HFFc6 (cell line): ENCODE measurements at places on chromosomes 12 and 14.

DNA sequence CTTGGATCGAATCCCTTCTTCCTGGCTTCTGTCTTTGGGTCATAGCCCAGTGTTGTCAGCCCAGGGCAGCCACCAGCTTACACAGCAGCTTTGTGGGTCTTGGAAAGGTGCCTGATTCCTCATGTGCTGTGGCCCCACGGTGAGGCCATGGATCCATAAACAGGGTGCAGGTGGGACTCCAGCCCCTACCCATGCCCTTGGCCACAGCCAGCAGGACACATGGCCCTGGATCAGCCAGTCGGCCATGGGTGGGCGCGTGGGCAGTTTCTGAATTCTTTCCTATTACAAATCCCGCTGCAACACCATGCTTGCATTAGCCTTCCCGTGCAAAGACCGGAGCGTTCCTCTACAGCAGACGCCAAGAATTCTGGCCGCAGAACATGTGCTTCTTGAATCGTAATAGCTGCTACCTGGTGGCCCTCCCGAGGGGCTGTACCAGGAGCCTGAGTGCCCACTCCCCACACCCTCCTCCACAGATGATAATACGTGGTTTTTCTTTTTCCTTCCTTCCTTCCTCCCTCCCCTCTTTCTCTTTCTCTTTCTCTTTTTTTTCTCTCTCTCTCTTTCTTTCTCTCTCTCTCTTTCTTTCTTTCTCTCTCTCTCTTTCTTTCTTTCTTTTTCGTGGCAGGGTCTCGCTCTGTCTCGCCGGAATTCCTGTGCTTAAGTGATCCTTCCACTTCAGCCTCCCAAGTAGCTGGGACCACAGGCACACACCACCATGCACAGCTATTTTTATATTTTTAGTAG lies 2.9 kb upstream of the MMP17 start:
- peaks cover 15% of the 10 kb centered on the region for H3K27me3 ChIP-seq
- peaks cover 10% of the 10 kb centered on the region for H3K4me1 ChIP-seq
- H3K36me3 ChIP-seq: no peaks in the 10 kb centered on the region
- H3K27ac ChIP-seq: no peak overlapping the region
- DNase-seq: no peak

- H3K36me3 ChIP-seq: peaks cover 14% of the 10 kb centered on the region
- H3K27me3 ChIP-seq: peaks cover 3% of the 10 kb centered on the region; the same call in 1 of the 2 replicates
- peaks cover 64% of the 10 kb centered on the region for H3K4me1 ChIP-seq
- DNase-seq: peak; percentile 25
- H3K27ac ChIP-seq: peak overlapping the region; percentile 99
Observed at GRCh38 chr12:108560321-108560721, 652 bp downstream of the SART3 start.

DNA sequence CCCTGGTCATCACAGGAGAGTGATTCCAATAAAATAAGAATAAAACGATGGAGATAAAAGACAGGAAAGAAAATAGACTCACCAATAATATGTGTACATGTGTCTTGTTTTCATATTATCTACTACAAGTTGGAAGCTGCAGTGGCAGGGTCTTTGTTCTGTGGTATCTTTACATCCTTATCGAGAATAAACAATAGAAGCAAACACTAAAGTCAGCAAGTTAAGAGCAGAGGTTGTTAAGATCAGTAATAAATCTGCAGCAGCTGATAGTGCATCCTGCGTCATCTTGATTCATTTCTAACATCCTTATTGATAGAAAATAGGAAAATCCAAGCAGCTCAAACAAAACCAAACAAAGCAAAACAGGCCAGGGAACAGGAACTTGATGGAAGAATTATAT lies 107.4 kb downstream of the RPS29 start:
- DNase-seq: no peak
- H3K4me3 ChIP-seq: no peak overlapping the region

GRCh38 chr12:110744601-110745264 lies 2.0 kb upstream of the PPP1CC start:
- DNase-seq: no peak
- peak overlapping the region; percentile 60; the same call in 1 of the 2 replicates for H3K27ac ChIP-seq
- H3K36me3 ChIP-seq: peaks cover 12% of the 10 kb centered on the region
- H3K4me1 ChIP-seq: peaks cover 47% of the 10 kb centered on the region
- H3K27me3 ChIP-seq: no peaks in the 10 kb centered on the region
- H3K4me3 ChIP-seq: peak overlapping the region; percentile 100; the same call in 1 of the 2 replicates

- DNase-seq: no peak
- H3K4me3 ChIP-seq: peak overlapping the region; percentile 65
- 0 out of 2 replicates have a peak, but pooled peaks cover 4% of the 10 kb centered on the region for H3K36me3 ChIP-seq
- H3K4me1 ChIP-seq: peaks cover 12% of the 10 kb centered on the region
- H3K27ac ChIP-seq: no peak overlapping the region
- H3K27me3 ChIP-seq: peaks cover 26% of the 10 kb centered on the region
Observed at GRCh38 chr12:123149088-123149487, 1.8 kb downstream of the PITPNM2 start.

GRCh38 chr12:21276826-21277225 lies 57.9 kb downstream of the SLCO1A2 start:
- DNase-seq: no peak
- no peak overlapping the region for H3K27ac ChIP-seq
- H3K27me3 ChIP-seq: no peaks in the 10 kb centered on the region
- H3K4me3 ChIP-seq: no peak overlapping the region
- H3K36me3 ChIP-seq: no peaks in the 10 kb centered on the region
- no peaks in the 10 kb centered on the region for H3K4me1 ChIP-seq

GRCh38 chr14:76756371-76756750 lies 4.9 kb upstream of the VASH1 start:
- H3K36me3 ChIP-seq: no peaks in the 10 kb centered on the region
- peaks cover 21% of the 10 kb centered on the region for H3K27me3 ChIP-seq
- H3K4me3 ChIP-seq: no peak overlapping the region
- peaks cover 5% of the 10 kb centered on the region; the same call in 1 of the 2 replicates for H3K4me1 ChIP-seq
- DNase-seq: no peak
- no peak overlapping the region for H3K27ac ChIP-seq

DNA sequence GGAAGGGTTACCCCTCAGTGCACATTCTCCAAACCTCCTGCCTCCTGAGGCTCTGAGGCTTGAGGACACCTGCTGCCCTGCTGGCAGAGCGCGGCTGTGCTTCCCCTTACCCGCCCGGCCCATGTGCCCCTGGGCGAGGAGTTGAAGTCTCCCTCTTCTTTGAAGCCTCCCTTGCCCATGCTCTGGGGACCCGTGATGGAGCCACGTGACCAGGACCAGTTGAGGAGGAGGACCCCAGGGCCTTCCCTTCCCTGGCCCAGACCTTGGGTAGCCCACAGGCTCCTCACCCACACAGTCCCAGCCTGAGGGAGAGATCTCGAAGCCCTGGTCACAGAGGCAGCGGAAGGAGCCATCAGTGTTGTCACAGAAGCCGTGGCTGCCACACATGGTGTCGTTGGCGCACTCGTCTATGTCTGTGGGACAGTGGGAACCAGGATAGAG lies 12.9 kb downstream of the ISCA2 start:
- peaks cover 12% of the 10 kb centered on the region for H3K4me1 ChIP-seq
- no peak overlapping the region for H3K27ac ChIP-seq
- H3K4me3 ChIP-seq: no peak overlapping the region
- no peaks in the 10 kb centered on the region; the same call in 1 of the 2 replicates for H3K36me3 ChIP-seq
- no peak for DNase-seq

DNA sequence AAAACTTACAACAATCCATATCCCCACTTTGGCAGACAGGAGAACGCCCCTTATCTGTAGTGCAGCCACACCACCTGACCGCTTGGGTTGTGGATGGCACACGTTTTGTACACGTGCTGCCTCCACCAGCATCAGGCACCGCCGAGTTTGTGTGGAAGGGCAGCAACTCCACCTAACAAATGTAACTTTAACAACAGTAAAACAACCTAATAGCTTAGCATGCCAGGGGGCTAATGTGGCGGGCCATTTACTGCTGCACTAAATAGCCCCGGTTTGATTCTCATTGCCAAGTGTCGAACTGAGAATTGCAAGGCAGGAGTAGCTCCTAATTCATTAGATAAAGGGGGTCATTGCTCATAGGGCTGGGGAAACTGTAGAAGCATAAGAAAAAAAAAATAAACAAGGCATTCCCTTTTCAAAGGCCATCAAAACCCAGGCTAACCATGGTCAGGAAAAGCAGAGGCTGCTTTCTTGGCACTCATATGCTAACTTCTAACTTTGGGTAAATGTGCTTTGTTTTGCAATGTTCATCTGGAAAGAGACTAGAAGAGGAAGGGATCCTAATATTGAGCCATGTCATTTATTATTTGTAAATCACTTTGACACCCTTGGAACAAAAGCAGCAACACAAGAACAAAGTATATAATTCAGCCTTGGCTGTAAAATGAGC lies 279.7 kb upstream of the SOX5 start:
- H3K36me3 ChIP-seq: no peaks in the 10 kb centered on the region
- no peak overlapping the region for H3K27ac ChIP-seq
- H3K27me3 ChIP-seq: no peaks in the 10 kb centered on the region
- no peak overlapping the region for H3K4me3 ChIP-seq
- H3K4me1 ChIP-seq: no peaks in the 10 kb centered on the region
- no peak for DNase-seq

- no peaks in the 10 kb centered on the region; the same call in 1 of the 2 replicates for H3K27me3 ChIP-seq
- 0 out of 2 replicates have a peak, but pooled peaks cover 5% of the 10 kb centered on the region for H3K36me3 ChIP-seq
- no peak overlapping the region for H3K4me3 ChIP-seq
Observed at GRCh38 chr12:130254461-130255276, 83.0 kb upstream of the PIWIL1 start.
